ENCODE measurements at places on chromosomes 6 and 20.

DNA sequence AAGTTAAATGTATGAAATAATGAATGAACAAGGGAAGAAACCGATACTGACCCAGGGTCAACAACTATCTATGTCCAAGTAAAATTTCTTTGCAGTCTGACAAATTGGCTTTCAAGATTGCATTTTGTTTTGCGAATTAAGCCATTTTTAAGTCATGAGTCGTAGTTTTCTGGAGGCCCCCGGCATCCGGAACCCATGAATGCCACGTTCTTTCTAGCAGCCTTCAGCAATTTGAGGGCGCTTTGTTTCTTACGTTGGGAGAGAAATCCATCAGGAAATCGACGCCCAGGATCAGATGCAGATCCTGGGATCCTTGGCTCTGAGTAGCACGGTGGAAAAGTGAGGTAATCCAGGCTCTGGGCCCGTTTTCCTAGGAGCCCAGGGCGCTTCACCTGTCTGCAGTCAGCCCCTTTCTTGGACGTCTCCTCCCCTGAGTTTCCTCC is 309 bp upstream of the ABRACL start:
- DNase-seq, result no peak

GRCh38 chr20:34473262-34473883 is 42.8 kb upstream of the DYNLRB1 start:
- peak; percentile 59 for DNase-seq

GRCh38 chr20:25508083-25508770 is 77.1 kb downstream of the NINL start:
- no peak for DNase-seq

- DNase-seq, result no peak
These were observed 1.2 kb downstream of the GRM4 start for GRCh38 chr6:34144581-34145160.

- DNase-seq, result no peak
These were observed 411.4 kb downstream of the ESR1 start for GRCh38 chr6:152218887-152219286.

- no peak for DNase-seq
These were observed 45.4 kb downstream of the L3MBTL3 start for GRCh38 chr6:130063806-130064205.

DNA sequence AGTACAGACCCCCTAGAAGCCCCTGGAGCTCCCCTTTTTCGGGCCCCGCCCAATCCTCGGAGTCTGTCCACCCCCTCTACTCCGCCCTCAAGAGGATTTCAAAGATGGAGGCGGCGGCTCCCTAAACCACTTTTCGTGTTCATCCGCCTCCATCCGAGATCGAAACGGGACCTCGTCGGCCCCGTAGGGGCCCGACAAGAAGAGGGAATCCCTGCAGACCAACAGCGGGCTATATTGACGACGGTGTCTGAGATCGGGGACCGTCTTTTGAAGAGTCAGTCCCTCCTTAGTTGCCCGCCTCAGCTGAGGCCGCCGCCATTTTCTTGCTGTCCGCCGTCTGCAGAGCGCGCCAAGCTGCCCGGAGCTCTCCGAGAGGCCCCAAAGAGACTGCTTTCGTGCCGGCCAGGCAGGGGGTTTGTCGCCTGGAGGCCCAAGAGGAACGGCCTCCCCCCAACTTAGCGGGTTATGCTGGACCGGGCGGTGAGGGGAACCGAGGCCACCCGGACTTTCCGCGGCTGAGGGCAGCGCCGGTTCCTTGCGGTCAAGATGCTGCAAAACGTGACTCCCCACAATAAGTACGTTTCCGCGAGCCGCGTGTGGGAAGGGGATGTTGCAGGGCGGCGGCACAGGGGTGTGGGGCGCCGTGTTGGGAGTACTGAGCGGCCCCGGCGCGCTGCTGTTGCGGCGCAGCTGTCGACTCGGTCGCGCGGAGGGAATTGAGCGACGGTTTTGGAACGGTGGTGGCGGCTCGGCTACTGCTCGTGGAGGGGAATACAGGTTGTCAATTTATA is 4.2 kb downstream of the BRD2 start:
- peak; percentile 80 for DNase-seq

DNA sequence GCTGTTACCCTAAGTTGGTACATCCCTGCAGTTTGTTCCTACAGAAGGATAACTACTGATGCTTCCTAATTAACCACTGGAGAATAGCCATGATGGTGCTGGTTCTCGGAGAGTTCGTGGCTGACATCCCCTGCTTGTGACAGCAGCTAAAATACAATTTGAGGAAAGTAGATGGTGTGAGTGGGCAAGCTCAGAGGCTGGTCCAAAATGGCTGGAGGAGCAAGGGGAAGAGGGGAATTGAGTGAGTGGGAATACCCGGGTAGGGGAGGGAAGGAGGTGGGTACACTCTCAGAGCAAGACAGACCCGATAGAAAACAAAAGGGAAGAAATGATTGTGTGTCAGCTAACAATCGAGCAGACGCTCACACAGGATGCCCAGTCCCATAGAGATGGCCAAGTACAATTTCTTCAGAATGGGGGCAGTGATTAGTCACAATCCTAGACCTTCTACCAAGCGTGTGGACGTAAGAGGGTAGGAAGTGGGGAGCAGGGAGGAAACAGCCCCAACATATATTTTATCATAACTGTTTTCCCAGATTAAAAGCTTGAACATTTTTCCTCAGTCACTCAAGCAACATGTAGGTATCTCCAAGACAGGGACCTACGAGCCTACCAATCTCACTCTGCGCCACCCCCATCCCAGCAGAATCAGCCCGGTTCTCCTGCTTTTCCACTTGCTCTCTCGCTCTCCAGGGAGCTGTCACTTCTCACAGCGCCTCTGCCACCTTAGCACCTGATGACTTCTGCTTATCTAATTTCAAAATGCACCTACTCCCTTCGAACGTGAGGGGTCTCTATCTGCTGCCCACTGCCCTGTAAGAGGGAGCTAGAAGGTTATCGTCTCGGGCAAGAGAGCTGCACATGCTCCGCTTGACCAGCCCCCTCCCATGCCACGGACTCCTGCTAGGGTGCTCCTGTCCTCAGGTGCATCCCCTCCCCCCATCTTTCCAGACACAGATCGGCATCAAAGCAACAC is 26.2 kb downstream of the RIPOR2 start:
- DNase-seq, result no peak

GRCh38 chr6:136921381-136921935 is 643 bp upstream of the SLC35D3 start:
- DNase-seq, result no peak

- no peak for DNase-seq
These were observed 22.1 kb downstream of the CAGE1 start for GRCh38 chr6:7367408-7367807.

GRCh38 chr6:163764565-163764964 is 350.0 kb downstream of the QKI start:
- no peak for DNase-seq

GRCh38 chr20:25195014-25195961 is at the start of gene ENTPD6:
TSS of gene ENTPD6 (plus strand) at chr20:25195712. CDS start at chr20:25206537, 10,825 bp downstream.
- DNase-seq, result peak; percentile 91

GRCh38 chr6:168473197-168473596 is 32.2 kb downstream of the SMOC2 start:
- DNase-seq, result no peak

DNA sequence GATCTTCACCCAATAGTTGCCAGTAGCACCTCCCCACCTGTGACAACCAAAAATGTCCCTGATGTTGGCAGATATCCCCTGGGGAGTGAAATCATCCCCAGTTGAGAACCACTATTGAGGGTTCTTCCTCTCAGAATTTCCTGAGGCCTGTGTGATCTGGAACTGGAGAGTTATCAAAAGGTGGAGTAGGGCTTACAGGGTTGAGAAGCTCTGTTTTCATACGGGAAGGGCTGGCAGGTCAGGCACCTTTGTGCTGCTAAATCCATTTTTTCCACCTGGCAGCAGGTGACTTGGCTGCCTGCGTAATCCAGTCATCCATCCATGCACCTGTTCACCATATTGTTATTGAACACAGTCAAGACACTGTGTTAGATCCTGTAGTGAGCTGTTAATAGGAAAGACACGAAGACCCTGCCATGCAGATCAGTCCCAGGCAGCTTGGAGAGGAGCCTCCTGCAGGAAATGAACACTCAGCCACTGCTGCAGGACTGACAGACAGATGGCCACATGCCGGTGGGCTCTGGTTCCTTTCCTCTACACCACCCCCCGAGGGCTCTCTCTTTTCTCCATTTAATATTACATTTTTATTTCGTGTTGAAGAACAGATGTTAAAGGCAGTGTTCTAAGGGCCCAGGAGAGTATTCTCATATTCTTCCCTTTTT is 5.4 kb downstream of the DUSP22 start:
- DNase-seq, result peak; percentile 33

DNA sequence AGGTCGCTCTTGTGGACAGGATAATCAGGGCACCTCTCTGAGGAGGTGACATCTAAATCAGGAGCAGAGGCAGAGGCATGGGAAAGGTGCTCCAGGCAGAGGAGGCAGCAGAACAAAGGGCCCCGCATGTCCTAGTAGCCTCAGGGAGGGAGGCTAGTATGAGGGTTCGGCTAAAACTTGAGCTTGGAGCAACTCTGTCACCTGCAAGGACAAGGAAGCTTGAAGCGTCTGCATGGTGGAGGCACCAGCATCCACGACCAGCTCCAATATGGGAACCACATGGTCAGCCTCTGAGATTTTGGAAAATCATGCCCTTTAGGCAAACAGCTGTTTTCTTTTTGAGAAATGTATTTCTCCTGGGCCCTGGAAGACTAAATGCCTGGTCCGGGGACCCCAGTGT is 13.0 kb upstream of the MPC1 start:
- DNase-seq, result peak; percentile 25

GRCh38 chr20:61052776-61053442 is 199.2 kb upstream of the CDH4 start:
- no peak for DNase-seq

DNA sequence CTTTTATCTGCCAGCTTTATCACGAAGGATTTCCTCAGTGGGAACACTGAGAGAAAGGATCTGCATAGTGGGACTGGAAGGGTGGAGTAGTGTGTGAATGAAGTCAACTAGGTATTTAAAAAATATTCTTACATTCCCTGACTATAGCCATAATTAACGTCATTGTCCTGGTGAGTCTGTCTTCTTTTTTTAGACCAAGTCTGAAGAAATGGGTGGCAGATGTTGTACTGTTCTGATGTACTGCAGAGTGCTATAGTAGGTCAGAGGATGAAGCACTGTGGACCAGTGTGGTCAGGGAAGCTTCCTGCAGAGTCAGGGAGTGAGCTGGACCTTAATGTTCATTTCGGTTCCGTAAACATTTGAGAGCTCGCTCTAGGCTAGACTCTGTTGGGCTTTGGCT is 11.9 kb downstream of the TULP4 start:
- DNase-seq, result no peak
